ENCODE measurements at places on chromosomes 5 and 9. TPM values are rescaled to one million over a fixed set of nuclear protein-coding genes. Genes with fewer than 3 reads are reported as not detected.

SLC6A18 gene
- total RNA-seq = not detected

GPR150 gene
- 0.45 TPM for total RNA-seq

SCGB3A1 gene
- total RNA-seq = not detected

PTGDS gene
- 33.0 TPM for total RNA-seq

EIF4E1B gene
- not detected for total RNA-seq

SGCD gene
- 24.2 TPM for total RNA-seq

FOXD4L5 gene
- 0.08 TPM for total RNA-seq

STING1 gene
- 47.8 TPM for total RNA-seq

SPATA31C1 gene
- not detected for total RNA-seq

FGF18 gene
- not detected for total RNA-seq

CSF2 gene
- total RNA-seq = not detected

CATSPER3 gene
- not detected for total RNA-seq

FAM153A gene
- not detected for total RNA-seq

C5orf24 gene
- 13.8 TPM for total RNA-seq

MYORG gene
- total RNA-seq = 0.35 TPM

ADCY2 gene
- under 0.01 TPM for total RNA-seq

DMRT3 gene
- total RNA-seq = not detected

ZNG1A gene
- total RNA-seq = 59.2 TPM

AGXT2 gene
- total RNA-seq = not detected

TEX48 gene
- not detected for total RNA-seq

PCDHGB3 gene
- total RNA-seq = 3.5 TPM

CKMT2 gene
- total RNA-seq = 12.8 TPM

EQTN gene
- not detected for total RNA-seq

FAM151B gene
- total RNA-seq = 8.2 TPM

ORM2 gene
- total RNA-seq = not detected

IFT74 gene
- total RNA-seq = 17.9 TPM

TRPM3 gene
- 11.9 TPM for total RNA-seq

OR13J1 gene
- total RNA-seq = not detected

TAF11L10 gene
- not detected for total RNA-seq

MOB3B gene
- 0.15 TPM for total RNA-seq

PRR16 gene
- 3.7 TPM for total RNA-seq

CXXC5 gene
- 45.1 TPM for total RNA-seq

MLANA gene
- total RNA-seq = not detected

FBP2 gene
- not detected for total RNA-seq

CCDC112 gene
- total RNA-seq = 1.6 TPM

FCN2 gene
- not detected for total RNA-seq

ASTN2 gene
- 7.1 TPM for total RNA-seq

ALG2 gene
- 41.0 TPM for total RNA-seq

OLFML2A gene
- 0.98 TPM for total RNA-seq

PDLIM4 gene
- 17.3 TPM for total RNA-seq

IRX1 gene
- total RNA-seq = 4.4 TPM

CYSTM1 gene
- total RNA-seq = 17.2 TPM

C9orf153 gene
- total RNA-seq = 0.08 TPM

CTXN3 gene
- total RNA-seq = not detected

SLC22A4 gene
- 1.5 TPM for total RNA-seq

IL33 gene
- 186 TPM for total RNA-seq

NR5A1 gene
- total RNA-seq = not detected
